ENCODE measurements at places on chromosomes 1 and 21.
A peak's percentile ranks its signal among the peaks of the same experiment; 100 is the strongest.

DNA sequence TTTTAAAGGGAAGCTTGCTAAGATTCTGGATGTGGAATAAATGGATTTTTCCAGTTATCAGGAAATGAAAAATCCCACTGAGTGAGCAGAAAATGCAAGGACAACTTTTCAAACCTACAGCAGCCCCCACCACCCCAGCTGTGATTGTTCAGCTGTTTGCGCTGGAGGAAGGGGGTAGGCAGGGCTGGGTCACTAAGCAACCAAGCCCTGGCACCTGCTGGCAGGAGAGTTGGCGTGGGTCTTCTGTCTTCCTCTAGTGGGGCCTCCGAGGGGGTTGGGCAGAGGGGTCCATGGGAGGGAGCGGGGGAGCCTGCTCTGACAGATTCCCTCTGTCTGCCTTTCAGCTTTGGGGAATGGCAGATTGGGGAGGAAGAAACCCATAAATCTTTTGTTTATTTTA is 45.3 kb downstream of the EIF2D start:
- no peak for DNase-seq

DNA sequence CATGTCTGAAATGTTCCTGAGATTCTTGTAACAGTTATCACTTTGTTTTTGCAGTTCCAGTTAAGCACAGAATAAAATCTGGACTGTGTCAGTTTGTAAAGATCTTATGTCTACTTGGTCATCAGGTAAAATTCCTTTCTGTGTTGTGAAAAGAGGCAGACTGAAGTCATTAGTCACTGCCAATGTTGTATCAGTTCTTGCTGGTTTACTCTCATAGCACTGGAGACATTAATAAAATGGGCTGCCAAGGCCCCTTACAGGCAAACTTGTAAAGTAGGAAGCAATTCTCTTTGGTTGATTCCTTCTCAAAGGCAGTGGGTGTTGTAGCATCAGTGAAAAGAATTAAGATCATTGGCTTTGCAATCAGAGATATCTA is 61.4 kb upstream of the ST6GALNAC3 start:
- no peak for DNase-seq

GRCh38 chr21:46457801-46458314 is 833 bp upstream of the DIP2A start:
- no peak for DNase-seq

GRCh38 chr1:145792484-145792883 is 31.4 kb downstream of the RNF115 start:
- DNase-seq, result no peak

DNA sequence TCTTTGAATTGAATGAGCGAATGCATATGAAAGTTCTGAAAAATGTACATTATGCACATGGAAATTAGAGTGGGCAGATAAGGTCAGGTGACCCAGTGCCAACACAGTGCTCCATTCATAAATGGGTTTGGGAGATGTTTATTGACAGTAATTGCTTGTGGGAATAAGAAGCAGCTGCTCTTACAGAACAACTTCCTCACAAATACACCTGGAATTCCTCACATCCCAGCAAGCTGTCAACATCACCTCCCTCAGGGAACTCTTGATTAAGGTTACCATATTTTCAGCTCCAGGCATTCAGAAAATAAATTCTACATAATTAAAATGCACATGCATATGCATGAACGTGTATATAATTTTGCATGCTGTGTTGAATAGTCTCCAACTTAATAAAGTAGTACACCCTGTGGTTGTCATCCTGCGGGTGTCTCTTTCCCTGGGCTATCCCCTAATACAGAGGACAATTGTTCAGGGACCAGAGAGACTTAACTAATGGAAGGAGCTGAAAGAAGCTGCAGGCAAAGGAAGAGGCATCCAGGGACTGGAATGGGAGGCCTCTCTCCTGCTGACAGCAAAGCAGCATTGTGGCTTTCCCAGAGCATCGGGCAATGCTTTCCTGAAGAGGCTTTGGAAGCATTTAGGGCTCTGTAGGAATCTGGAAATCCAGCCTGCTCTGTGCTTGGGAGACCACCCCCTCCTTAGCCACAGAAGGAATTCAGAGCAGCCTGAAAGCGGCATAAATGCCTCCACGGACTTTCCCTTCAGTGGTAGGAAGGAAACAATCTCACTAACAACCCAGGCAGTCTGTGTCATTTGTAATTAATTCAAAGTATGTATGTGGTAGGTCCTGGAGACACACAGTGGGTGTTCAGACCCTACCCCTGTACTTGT is 55.2 kb upstream of the GNG12 start:
- DNase-seq, result no peak

- peak; percentile 73 for DNase-seq
Measured at GRCh38 chr1:227892489-227893299, 55.0 kb downstream of the WNT9A start.

DNA sequence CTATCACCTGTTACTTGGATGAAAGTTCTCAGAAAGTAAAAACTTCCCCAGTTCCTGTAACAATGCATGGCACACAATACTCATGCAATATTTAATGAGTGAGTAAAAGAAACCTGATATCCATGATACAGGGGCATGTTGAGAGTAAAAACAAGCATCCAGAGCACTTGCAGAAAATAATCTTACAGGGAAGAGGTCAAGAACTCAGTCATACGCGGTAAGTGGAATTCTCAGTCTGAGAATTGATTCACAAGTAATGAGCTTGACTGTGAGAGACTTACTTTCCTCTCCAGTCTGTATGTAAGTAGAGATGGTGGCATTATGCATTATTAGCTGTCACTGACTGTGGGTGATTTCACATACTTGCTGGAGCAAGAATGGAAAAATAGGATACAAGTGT is 976.9 kb downstream of the BRINP3 start:
- DNase-seq, result no peak

- no peak for DNase-seq
Measured at GRCh38 chr1:86423473-86423872, 498 bp upstream of the CLCA2 start.

DNA sequence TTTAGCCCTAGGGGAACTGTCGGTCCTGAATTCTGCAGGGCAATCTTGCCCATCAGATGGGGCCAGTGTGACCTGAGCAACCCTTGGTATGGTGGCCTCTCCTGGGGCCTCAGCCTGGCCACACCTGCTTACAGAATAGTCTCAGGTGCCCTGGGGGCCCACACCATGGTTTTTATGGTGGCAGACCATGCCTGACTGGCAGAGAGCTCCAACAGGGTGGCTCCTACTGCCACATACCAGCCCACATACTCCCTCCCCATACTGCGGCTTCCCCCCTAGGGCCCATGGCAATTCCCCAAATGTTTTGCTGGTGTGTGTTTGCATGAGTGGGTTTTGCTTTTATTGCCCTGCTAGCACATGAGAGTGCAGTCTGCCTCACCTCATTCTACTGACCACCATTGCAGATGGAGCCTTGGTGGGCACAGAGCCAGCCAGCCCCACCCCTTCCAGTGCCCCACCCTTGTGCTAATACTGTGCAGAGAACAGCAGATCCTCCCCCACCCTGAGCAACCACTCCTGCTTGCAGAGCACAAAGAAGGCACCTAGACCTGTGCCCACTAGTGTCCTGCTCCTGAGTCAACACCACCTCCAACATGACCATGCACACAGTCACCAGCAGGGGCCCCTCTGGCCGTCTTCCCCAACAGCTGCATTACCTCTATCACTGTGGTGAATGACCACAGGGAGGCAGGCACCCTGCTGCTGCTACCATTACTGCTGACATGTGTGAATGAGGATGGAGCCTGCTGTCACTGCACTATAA is 86.8 kb downstream of the GDAP2 start:
- DNase-seq, result no peak

- peak; percentile 63 for DNase-seq
Measured at GRCh38 chr1:109272021-109272799, 10.7 kb downstream of the PSRC1 start.

GRCh38 chr1:234605399-234605982 is 4.5 kb downstream of the IRF2BP2 start:
- DNase-seq, result no peak

Measured in spleen (tissue), 13 donors.